ENCODE measurements at places on chromosomes 11 and 22. TPM values are rescaled to one million over a fixed set of nuclear protein-coding genes. Genes with fewer than 3 reads are reported as not detected.
A peak's percentile ranks its signal among the peaks of the same experiment; 100 is the strongest.

GRCh38 chr11:73244589-73245240, 26.6 kb downstream of the P2RY2 start:
- DNase-seq, result no peak

DNAJB7 gene
- not detected for total RNA-seq

GRCh38 chr22:42431401-42432019, 693 bp downstream of the NFAM1 start:
- DNase-seq, result no peak

GRCh38 chr22:29816980-29817379, 21.1 kb downstream of the ASCC2 start:
- DNase-seq, result no peak

GRCh38 chr11:67600324-67601029, 6.3 kb upstream of the NDUFV1 start:
- DNase-seq, result no peak

GRCh38 chr11:67375320-67376055, 2.1 kb upstream of the CLCF1 start:
- peak; percentile 58 for DNase-seq

GRCh38 chr11:113411536-113411935, 24.0 kb downstream of the ANKK1 start:
- DNase-seq, result no peak

- no peak for DNase-seq
Observed at GRCh38 chr11:3775736-3776406, 21.5 kb downstream of the NUP98 start.

DNA sequence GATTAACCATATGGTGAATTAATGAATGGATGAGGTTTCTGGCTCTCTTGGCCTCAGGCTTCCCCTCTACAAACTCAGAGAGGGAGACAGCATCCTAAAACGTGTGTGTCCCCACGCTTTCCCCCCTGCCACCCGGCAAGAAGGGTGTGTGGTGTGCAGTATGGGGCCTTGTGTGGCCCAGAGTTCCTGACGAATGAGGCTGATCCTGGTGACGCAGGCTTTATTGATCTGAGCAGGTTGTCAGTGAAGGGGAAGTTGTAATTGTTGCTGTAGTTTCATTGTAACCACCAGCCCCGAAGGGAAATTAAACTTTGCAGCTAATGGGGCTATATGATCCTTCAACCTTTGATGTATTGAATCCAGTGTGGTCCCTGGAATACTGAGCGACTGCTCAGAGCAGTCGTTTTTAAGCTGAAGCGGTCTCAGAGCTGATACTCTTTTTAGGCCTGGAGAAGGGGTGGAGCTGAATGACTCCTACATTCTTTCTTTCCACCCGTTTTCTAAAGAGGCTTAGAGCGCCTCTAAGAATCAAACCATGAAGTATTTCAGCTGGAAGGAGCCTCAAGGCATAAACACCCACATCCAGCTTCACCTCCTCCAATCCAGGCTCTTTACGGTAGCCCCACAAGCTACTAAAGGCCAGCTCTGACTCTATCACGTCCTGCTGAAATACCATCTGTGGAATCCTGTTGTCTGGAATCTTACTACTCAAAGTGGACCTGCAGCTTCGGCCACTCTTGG, 284.7 kb downstream of the MIAT start:
- no peak for DNase-seq

- no peak for DNase-seq
Observed at GRCh38 chr11:60887556-60887955, 18.8 kb downstream of the PRPF19 start.

SLC22A9 gene
- not detected for total RNA-seq

CCDC88B gene
- total RNA-seq, result 15.1 TPM

DNA sequence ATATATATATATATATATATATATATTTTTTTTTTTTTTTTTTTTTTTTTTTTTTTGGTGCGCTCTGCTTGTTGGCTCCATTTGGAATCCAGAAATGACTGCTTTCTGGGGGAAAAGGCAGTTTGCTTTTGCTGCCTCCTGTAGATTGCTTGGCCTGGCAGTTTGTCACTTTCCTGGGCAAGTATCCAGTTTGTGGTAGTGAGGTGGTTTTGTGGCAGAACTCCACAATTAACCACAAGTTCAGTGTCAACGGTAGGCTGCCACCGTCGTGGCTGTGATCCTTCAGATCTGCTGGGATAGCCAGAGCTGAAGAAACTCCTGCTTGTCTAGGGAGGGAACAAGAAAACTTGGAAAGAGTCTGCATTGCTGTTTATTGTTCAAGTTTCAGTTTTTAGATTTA, 5.0 kb upstream of the PDE3B start:
- no peak for DNase-seq

GRCh38 chr11:116596346-116597260, 176.2 kb downstream of the BUD13 start:
- DNase-seq, result no peak

DNA sequence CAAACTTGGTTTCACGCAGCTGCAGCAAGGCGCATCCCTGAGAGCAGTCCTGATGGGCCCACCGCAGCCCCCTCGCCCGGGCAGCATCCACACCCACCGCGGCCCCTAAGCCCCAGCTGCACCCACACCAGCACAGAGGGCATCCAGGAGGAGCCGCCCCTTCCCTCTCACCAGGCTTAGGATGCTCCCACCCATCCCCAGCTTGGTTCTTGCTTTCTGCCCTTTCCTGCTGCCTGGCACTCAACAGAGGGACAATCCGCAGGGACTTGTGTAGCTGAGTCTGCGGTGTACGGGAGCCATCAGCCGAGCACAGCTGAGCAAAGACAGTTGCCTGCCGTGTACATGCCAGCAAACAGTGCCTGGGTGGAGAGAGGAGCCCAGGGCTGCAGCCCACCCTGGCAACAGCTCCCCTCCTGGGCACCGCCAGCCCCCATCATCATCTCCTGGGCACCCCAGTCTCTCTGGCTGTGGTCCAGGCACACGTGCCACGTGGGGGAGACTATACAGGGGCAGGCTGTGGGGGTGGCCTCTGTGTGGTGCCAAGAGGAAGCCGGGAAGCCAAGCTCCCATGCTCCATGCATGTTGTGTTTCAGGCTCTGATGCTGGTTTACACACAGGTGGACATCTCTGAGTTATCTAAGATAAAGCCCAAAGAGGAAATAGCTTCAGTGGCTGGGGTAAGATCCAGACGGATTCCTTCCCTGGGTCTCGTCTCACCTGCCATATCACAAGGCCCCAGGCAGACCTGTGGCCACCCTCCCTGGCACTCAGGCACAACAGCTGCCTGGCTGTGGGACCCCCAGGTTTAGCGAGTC, 36.0 kb upstream of the GNB1L start:
- no peak for DNase-seq

POU2AF1 gene
- total RNA-seq, result not detected

GRCh38 chr11:22342211-22343031, 4.2 kb downstream of the SLC17A6 start:
- no peak for DNase-seq

CD82 gene
- 46.0 TPM for total RNA-seq

DNA sequence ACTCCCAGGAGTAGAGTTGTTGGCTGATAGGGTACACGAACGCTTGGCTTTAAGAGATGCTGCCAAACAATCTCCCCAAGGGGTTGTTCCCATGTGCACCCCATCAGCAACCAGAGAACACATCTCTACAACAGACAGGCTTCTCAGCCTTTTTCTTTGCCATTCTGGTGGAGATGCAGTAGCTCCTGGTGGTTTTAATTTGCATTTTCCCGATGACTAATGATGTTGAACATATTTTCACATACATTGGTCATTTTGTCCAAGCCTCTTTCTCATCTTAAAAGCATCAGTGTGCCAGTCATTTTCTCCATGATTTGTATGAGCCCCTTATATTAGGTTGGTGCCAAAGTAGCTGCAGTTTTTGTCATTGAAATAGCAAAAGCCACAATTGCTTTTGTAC, 21.8 kb downstream of the DHCR7 start:
- DNase-seq, result no peak

MIOX gene
- 1.4 TPM for total RNA-seq

Data from PC-9 (cell line).